ENCODE measurements at places on chromosomes 7 and 10.

DNA sequence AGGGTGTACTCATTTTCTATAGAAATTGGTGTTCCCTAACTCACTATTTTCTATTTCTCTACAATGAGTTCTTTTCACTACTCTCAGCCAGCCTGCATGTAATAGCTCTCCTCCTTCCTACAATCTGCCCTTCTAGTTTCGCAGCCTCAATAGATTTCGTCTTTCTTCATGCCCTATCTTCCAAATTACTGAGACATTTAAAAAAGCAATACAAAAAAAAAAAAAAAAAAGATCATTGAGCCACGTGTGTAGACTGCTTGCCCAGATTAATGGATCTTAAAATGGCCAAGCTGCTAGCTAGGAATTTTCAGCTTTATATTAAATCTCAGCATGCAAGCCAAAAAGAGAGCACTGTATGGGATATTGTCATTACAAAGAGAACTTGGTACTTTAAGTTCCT, 55.5 kb downstream of the ZNF277 start:
- no peak for DNase-seq

DNA sequence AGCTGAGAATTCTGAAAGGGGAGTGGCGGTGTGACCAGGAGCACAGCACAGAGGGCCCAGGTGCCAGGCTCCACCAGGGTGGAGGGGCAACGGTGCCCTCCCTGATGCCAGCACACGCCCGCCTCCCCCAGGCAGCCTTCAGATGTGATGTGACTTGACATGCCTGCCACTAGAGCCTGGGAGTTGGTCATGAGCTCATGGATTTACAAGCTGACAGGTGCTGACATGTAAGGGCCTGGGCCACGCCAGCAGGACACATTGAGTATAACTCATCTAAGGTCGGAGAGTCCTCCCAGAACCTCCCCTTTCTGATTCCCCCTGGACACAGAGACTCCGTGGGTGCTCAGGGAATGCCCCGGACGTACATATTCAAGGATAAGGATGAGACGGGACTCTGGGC, 74.2 kb downstream of the LSM5 start:
- no peak for DNase-seq

DNA sequence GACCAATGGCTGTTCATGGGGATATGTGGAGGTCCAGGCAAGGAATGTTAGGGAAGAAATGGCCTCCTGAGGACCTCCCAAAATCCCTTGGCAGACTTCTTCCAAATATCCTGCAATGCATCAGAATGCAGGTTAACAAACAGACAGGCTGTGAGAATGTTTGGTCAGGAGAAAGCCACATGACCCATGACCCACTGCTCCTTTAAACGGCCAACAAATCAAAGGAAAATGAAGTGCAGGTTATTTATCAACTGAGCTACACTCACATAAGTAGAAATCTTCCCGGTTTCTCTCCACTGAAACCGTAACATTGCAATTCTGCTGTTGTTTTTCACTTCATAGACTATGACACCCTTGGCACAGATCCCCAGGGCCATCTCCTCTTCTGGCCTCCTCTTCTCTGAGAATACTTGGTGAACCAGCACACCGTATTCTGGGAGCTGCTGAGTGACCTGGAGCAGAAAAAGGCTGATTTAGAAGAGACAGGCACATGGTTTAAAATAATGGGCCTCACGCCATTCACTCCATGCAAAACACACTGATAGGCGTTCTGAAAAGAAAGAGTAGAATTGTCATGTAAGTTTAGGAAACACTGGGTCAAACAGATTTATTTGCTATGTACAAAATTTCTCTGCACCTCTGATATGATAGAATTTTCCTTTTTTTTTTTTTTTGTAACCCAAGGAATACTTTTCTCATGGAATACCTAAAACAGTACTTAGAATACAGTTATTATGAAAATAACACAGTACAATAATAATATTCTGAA, 67.8 kb downstream of the FRMPD2 start:
- DNase-seq: no peak

DNA sequence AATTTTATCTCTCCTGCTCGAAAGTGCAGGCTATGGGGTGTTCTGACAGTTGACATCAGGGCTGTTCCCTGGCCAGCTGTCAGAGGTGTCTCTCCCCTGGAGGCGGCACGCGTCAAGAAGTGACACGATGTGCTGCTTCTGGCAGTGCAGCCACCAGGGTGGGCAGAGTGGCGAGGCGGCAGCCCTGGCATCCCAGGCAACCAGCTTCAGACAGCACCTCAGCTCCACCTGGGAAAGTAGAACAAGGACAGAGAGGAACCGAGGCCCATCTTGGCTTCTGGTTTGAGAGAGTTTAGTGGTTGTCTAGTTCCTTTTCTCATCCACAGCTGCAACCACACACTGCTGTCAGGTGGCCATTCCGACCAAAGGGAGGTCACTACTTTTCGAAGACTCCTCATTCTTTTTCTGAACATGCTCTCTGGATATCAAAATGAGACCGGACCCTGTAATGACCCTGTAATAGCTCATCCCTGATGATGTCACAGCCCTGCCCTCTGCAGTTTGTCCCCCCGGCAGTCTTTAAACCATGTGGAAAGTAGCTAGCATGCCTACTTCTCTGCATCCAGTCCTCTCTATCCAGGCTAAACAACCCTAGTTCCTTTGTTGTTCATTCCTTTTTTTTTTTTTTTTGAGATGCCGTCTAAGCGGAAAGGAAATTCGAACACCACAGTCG, 381.0 kb upstream of the NRP1 start:
- no peak for DNase-seq

DNA sequence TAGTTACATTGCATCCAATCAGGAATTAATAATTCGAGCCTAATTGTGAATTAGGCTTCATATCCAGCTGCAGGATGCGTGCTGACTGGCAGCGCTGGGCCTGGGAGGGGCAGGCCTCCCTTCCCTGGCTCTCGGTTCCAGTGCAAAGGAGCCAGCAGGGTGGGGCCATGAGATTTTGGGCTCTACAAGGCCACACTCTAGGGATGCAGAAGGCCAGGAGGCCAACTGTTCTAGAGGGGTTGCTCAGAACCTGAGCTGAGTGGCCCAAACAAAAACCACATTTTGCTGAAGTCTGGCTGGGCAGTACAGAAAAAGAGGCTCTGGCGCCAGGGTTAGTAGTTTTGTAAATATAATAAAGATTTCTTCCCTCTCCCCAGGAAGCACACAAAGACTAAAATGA, 72.3 kb downstream of the CLEC2L start:
- no peak for DNase-seq

- no peak for DNase-seq
Observed at GRCh38 chr10:78566284-78567111, 502.3 kb upstream of the ZMIZ1 start.

- no peak for DNase-seq
Observed at GRCh38 chr10:102413806-102414561, 4.6 kb downstream of the PSD start.

GRCh38 chr7:45217358-45217757, 59.8 kb downstream of the RAMP3 start:
- DNase-seq: no peak

GRCh38 chr10:52780391-52781155, 8.0 kb upstream of the MBL2 start:
- DNase-seq: no peak

DNA sequence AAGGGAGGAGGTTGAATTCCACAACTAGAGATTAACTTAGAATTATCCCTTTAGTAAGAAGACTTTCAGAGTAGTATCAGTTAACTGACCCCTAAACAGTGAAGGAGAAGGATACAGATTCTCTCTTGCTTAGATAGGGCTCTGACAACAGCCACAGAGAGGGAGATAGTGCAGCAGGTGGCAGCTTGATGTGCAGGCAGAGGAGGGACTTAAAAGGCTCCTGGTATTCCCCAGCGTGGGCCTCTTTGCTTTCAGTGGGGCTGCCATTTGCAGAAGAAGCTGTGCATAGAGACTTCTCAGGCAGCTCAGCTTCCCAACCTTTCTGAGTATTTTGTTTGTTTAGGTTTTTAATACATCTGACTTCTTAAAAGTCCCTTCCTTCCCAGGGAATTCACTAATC, 16.0 kb downstream of the FZD1 start:
- DNase-seq: no peak

DNA sequence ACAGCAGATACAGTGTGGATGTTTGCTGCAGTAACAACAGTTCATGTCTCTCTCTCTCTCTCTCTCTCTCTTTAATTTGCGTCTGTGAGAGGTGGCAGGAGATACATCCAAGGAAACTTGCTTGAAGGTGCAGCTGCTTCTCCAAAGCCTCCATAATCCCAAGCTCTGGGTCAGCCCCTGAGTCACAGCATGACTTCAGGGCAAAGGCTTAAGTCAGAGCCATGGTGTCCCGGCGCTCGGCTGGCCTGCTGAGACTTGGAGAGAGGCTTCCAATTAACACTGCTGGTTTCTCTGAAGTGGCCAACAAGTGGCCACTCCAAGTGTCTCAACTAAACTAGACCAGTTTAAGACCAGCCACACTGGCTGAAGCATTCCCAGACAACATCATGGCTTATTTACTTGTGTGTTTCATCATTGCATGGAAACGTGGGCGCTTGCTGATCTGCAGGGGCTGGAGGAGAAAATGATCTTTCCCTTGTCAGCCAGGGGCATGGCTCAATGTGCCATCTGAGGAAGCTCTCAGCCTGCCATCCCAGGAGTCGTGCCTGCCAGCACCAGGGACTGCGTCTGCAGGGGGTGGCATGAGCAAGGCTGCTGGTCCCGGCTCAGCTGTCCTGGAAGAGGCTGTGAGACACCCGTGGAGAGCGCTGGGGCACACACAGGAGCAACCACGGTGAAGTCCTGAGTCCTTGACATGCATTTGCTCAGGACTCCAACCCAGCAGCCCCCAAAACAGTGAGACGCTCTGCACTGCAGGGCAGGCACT, 254.2 kb downstream of the COBL start:
- DNase-seq: no peak

GRCh38 chr10:6092731-6093130, 3.9 kb downstream of the RBM17 start:
- no peak for DNase-seq

DNA sequence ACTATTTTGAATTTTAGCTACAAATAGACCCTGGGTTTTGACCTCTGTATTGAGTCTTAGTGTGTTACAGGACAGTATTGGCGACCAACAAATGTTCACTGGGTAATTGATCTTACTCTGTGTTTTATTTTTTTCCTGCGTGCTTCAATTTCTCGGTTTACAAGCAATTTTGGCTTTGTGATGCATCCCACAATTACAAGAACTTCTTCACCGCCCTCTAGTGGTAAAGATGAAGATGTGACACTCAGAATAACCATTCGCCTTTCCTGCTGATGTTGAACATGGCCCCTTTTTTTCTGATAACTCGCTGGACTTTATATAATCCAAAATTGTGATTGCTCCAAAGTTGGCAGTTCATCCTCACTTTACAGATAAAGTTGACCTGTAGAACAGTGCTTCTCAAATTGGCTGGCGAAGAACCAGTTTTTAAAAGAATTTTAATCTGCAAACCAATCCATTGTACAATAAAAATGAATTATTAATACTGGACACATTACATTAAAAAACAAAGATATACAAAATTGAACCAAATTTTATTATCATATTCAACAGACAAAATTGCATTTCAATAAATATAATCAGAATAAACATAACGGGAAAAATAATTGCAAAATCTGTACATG, 20.2 kb upstream of the SMC3 start:
- DNase-seq: no peak
